HL-60 (cell line): ENCODE measurements at places on chromosomes 1 and 21.

DNA sequence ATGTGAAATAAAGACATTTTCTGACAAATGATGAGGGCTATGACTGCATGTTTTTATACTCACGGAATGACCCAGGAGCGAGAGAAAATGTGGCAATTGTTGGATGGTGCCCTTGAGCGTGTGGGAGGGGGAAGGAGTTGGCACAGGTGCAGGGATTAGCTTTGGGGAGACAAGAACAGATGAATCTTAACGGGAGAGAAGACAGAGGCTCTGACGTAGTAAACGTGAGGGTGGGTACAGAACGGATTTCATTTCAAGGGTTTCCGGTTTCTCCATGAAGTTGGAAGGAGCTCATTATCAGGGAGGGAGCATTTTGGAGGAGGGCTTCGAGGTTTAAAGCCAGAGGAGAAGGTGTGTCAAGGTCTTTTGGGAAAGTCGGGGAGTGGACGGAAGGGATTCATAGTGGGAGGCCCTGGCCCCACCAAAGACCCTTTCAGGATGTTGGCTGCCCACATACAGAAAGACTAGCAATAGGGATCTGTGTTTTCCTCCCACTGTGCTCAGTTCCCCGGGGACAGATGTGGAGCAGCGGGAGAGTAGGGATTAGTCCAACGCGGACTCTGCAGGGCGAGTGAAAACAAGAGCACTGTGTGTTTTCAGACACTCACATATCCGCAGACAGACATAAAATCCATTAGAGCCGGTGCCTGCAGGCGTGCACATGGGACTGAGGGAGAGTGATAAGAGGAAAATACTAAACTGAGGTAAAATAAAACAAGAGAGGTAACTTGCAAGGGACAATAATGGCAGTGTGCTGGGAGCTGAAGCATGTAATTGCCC, 584.1 kb downstream of the AJAP1 start:
- no peak for DNase-seq

DNA sequence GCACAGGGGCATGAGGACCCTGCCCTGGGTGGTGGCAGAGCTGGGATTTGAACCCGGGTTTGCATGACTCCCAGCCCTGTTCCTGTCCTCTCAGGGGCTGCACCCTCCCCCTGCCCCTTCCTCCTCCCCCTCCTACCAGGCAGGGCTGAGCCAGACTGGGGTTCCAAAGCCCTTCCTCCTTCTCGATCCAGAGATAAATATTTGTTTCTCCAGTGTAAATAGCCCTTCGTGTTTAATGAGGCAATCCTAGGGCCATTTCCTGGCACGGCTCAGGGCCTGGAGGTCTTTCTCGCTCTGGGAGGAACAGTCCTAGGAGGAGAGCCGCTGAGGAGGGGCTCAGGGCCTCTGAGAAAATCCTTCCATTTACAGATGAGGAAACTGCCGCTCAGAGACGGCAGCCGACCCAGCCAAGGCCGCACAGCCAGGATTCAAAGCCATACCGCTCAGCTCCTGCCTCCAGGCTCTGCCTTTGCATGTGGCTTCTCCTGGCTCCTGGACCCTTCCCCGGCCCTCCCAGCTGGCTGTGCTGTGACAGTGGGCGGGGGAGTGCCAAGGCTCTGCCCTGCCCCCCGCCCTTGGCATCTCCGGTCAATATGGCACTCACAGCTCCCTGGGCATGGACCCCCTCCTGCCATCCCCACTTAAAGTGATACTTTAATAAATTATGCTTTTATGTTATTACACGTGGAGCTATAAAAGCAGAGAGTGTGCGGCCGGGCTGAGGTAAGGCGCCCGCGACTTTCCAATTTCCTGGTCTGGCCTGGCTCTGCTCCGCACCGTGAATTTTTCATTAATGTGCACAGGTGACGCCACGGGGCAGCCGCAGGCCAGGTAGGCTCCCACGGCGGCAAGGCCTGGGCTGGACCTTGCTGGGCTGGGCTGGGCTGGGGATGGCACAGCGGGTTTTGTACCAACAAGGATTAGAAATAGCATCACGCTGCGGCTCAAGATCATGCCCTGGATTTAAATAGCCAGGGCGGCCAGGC, 114.7 kb upstream of the WNT4 start:
- no peak for DNase-seq

- DNase-seq, result peak; percentile 84
These were observed 9.5 kb downstream of the STX6 start for GRCh38 chr1:181013144-181013543.

DNA sequence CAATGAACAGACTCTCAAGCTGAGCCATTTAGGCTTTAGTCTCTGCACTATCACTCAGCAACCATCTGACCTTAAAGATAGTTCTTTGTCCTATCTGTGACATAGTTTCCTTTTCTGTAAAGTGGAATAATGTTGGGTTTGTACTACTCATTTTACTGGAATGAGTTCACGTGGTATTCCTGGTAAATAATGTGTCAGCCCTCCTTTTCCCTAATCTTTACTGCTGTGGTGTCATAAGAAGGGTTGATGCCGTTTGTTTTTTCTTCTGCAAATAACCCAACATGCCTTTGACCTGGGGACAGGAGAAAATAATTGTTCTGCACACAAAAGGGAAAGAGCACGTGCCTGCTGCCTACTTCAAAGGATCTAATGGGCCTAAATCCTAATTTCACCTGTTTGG, 297.8 kb downstream of the BRINP3 start:
- DNase-seq, result no peak

- peak; percentile 17 for DNase-seq
These were observed 4.2 kb upstream of the ECE1 start for GRCh38 chr1:21294266-21294989.

- no peak for DNase-seq
These were observed 254.4 kb downstream of the FAF1 start for GRCh38 chr1:50705699-50706098.

- no peak for DNase-seq
These were observed 51.7 kb downstream of the WLS start for GRCh38 chr1:68180441-68181164.

- no peak for DNase-seq
These were observed 27.0 kb upstream of the PEF1 start for GRCh38 chr1:31671561-31672201.

- DNase-seq, result no peak
These were observed 12.0 kb upstream of the WNT3A start for GRCh38 chr1:227994632-227995300.

GRCh38 chr1:211334986-211335385, 8.4 kb downstream of the TRAF5 start:
- no peak for DNase-seq

- DNase-seq, result no peak
These were observed 159.0 kb upstream of the ZNHIT6 start for GRCh38 chr1:85867189-85867588.

DNA sequence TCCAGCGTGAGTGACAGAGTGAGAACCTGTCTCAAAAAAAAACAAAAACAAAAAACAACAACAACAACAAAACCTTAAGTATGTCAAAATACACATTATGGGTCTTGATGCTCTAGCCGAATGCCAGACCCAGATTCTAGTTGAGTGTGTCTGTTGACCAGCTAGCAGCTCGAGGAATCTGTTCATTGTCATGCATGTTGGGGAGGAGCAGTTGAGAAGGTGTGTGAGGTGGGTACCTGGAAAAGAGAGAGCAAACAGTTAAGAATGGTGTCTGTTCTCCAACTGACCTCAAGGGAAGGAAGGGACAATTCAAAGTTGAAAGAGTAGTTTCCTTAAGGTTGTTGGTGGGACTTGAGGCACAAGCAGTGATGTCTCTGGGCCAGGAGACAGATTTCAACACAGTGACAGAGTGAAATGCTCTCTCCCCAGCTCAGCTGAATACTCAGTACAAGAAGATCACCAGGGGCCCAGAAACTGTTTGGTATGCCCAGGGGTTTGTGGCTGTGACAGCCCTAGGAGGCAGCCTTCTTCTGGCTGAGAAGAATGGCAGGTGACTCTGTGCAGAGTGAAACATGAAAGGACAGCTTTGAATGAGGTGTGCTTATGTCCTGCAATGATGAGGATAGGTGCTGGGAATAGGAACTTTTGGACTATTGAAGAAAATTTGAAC, 14.4 kb upstream of the POU2F1 start:
- no peak for DNase-seq

DNA sequence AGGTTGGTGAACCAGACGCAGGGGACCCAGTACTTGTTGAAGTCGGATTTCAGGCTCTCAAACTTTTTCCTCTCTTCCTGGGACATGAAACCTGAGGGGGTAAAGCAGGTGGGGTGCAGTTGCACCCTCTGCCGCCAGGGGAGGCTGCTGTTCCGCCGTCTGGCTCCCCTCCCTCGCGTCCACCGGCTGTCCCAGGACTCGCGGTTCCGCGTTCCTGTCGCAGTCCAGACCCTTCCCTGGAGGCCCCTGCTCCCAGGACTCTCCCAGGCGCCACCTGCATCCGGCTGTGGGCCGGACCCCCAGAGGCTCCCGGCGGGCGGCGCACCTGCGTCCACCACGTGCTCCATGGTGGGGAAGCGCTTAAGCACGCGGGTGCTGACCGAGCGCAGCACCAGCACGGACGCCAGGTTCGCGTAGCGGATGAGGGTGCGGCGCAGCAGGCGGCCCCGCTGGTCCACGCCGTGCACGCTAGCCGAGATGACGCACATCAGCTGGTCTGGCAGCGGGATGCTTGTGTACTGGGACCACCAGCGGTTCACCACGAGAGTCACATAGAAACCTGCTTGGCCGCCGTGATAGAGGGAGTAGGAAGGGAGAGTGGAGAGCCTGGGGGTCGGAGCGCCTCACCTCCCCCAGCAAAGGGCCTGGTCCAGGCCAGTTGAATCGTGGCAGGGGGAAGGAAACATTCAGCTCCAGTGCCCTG, 1.7 kb downstream of the BEST4 start:
- DNase-seq, result peak; percentile 69

DNA sequence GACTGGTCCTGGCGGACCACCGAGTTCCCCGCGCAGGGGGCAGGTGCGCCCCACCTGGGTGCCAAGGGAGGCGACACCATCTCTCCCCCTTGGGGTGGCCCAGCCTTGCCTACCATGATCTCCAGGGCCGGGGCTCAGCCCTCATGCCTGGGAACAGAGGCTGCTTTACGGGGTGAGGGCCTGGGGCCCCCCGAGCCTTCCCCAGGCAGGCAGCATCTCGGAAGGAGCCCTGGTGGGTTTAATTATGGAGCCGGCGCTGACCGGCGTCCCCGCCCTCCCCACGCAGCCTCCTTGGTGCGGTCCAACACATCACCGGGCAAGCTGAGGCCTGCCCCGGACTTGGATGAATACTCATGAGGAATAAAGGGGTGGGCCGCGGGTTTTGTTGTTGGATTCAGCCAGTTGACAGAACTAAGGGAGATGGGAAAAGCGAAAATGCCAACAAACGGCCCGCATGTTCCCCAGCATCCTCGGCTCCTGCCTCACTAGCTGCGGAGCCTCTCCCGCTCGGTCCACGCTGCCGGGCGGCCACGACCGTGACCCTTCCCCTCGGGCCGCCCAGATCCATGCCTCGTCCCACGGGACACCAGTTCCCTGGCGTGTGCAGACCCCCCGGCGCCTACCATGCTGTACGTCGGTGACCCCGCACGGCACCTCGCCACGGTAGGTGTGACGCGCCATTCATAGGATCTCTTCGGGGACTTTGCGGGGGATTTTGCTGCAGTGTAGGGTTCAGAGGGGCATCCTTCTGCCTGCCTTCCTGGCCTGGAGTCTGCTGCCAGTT, 38.2 kb downstream of the TP73 start:
- no peak for DNase-seq

- peak; percentile 98 for DNase-seq
These were observed 87.9 kb upstream of the LYST start for GRCh38 chr1:235954306-235955283.

DNA sequence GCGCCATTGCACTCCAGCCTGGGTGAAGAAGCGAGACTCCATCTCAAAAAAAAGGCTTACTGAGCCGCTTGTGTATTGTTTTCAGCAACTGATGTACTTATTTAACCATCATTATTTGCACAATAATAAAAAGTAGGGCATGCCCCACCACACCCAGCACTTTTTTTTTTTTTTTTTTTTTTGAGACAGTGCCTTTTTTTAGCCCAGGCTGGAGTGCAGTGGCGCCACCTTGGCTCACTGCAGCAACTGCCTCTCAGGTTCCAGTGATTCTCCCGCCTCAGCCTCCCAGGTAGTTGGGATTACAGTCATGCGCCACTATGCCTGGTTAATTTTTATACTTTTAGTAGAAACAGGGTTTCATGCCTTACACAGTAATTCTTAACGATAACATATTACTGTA, 12.2 kb upstream of the TRNAU1AP start:
- DNase-seq, result no peak

GRCh38 chr1:200628223-200628881, 7.8 kb upstream of the KIF14 start:
- DNase-seq, result no peak

DNA sequence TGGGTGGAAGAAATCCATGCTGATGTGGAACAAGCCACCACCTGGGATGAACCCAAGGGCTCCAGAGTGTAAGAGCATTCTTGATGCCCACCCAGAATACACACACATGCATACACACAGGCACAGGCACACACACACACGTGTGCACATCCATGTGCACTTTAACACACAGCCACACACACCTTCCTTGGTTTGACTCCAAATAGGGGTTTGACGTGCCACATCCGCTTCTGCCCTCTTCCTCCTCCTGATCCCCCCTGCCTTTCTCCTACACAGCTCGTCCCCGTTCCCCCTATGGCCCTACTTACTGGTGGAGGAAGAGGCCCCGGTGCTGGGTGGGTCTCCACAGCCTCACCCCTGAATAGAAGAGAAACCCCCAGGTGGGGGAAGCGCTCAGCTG, 16.0 kb downstream of the SPATA21 start:
- no peak for DNase-seq

DNA sequence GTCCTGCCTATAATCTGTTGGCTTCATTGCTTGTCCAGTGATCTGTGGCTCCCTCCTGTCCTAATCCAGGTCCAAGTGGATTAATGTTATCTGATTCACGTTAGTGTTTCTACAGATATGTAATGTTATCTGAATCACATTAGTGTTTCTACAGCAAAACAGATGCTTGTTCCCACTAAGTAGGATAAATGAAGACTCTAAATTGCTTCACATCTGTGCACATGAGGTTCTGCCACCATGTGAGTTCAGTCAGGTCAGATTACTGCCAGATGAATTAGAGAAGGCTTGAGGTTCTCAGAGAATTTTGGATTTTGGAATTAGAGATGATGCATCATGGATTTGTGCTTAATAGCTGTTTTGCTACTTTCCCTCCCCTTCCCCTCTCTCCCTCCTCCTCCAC, 13.2 kb downstream of the DISC1 start:
- no peak for DNase-seq

DNA sequence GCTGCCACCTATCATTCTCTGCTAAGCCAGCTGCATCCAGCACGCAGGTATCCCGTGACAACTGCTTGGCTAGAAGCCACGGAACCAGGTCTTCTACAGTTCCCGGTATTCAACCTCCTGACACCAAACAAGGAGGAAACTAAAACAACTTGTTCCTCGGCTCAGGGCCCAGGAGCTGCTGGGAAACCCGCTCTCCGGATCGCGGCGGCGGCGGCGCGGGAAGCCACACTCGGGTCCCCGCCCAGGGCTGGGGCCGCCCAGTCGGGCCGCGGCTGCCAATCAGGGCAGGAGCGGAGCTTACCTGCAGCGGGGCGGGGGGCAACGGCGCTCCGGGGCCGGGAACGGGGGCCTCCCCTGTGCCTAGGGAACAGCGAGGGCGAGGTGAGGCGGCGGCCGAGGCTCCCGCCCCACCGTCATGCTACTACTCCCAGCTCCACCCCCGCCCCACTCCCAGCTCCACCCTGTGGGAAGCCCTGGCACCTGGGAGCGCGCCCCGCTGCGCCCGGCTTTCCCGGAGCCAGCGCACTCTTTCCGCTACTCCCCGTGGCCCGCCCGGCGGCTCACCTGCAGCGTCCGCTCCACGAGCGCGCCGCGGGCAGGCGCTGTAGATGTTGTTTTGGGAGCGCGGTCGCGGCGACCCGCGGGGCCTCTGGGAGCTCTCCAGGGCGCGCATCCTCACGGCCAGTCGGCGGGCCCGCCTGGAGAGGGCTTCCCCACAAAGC, 12.1 kb downstream of the IL24 start:
- DNase-seq, result no peak
